ENCODE measurements at places on chromosomes 1 and 21.

DNA sequence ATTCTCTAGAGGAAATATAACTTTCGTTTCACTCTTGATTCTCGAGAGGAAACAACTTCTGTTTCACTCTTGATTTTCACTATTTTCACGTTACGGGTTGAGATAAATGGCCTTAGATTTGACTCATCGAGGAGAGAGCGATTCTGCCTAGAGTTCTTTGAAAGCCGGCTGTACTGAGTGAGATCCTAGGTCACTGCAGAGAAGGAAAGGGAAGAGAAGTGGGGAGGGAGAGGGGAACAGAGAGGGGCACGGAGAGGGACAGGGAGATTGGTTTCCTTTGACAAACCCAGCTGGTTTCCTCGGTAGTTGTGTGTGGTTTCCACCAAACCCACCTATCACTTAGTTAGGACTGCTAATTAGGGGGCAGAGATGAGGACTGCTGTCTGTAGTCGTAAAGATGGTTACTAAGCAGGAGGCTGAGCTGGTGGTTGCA, 21.6 kb upstream of the GPR137B start:
- DNase-seq, result no peak

- no peak for DNase-seq
Measured at GRCh38 chr1:116075990-116076389, 35.2 kb upstream of the MAB21L3 start.

GRCh38 chr1:48792961-48793360, 16.3 kb upstream of the BEND5 start:
- no peak for DNase-seq

- peak; percentile 90 for DNase-seq
Measured at GRCh38 chr1:244154872-244155531, 103.9 kb downstream of the ZBTB18 start.

- DNase-seq, result no peak
Measured at GRCh38 chr1:107439567-107439966, 298.7 kb downstream of the NTNG1 start.

All from tongue (tissue), 3 donors.